Amygdala (tissue), 56 donors: ENCODE measurements at places on chromosomes 5 and 9.

GRCh38 chr9:3508521-3509291 lies 17.1 kb downstream of the RFX3 start:
- no peak for DNase-seq

GRCh38 chr5:43191740-43192557 lies at the start of gene NIM1K:
Gene NIM1K (plus strand): TSS chr5:43192225. CDS start chr5:43245776, 53,551 bp downstream.
- DNase-seq = peak; percentile 87

- DNase-seq = no peak
These were observed 101.7 kb downstream of the TMC1 start for GRCh38 chr9:72623156-72623555.

GRCh38 chr5:153629027-153629895 lies 138.8 kb downstream of the GRIA1 start:
- peak; percentile 20 for DNase-seq

DNA sequence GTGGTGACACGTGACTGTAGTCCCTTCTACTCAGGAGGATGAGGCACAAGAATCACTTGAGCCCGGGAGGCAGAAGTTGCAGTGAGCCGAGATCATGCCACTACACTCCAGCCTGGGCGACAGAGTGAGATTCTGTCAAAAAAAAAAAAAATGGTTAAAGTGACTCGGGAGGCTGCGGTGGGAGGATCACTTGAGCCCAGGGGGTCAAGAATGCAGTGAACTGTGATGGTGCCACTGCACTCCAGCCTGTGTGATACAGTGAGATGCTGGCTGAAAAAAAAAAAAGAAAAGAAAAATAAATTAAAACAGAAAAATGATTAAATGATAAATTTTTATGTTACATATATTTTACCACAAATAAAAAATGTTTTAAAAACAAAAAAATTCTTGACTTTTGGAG lies 51.9 kb downstream of the KLF4 start:
- no peak for DNase-seq

DNA sequence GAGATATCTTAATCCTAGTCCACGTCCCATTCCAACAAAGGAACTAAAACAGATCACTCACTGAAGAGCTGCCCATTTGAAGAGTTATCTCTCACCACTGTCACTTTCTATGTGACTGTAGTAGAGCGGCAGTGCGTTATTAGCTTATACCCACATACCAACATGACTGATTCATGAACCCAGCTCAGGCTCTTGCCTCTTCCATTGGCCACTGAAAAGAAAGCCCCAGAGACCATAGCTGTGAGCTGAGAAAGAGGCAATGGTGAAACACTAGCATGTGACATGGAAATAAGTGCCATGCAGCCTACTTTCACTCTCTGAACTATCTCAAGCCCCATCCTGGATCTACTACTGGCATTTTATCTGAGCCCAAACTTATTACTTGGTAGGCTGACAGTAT lies 151.7 kb upstream of the MOCS2 start:
- no peak for DNase-seq

DNA sequence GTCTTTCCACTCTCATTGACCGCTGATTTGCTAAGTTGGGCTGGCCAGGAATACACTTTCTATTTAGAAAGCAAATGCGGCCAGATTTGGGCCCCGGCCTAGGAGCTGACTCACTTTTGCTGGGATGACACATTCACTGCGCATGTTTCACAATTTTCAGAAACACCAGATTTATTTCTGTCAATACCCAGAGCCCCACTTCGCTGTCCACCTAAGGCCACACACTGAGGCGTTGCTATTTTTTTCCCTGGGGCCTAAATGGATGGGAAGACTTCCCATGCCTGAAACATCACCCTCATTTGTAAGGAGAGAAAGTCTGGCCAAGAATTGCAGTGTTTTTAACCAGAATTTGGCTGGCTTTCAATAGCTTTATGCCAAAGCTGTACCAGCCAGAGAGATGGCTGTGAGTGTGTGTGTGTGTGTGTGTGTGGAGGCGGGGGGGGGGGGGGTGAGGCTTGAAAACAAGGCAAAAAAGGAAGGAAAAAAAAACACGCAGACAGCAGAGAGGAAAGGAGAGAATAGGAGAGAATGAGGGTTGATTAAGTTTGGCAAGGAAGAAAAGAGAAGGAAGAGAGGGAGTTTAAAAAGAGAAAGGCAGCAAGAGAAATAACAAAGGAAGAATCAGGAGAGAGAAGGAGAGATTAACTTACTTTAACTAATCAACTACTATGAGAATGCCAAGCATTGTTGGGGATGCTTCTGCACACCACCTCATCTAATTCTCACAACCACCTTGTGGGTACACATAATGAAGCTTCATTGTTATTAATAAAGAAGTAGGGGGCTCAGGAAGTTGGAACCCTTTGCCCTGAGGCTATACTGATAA lies 261.4 kb upstream of the KLF4 start:
- DNase-seq = peak; percentile 72

GRCh38 chr9:77975806-77976205 lies 55.8 kb downstream of the GNAQ start:
- no peak for DNase-seq

GRCh38 chr9:125509476-125509875 lies 197.5 kb downstream of the MAPKAP1 start:
- DNase-seq = no peak

GRCh38 chr5:132265336-132266030 lies 8.0 kb downstream of the PDLIM4 start:
- DNase-seq = no peak

GRCh38 chr5:172008111-172008455 lies 1.6 kb upstream of the FBXW11 start:
- DNase-seq = no peak

DNA sequence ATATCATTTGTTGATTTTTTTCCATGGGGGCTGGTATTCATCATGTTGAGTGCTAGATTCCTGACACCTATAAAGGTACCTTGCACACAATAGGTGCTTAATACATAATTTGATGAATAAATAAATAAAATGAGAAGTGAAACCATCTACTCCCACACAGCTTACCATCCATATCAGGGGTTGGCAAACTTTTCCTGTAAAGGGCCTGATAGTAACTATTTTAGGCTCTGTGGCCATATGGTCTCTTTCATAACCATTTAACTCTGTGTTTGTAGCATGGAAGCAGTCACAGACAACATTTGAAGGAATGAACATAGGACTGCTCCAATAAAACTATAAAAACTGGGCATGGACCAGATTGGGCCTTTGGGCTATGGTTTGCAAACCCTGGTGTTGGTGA lies 100.3 kb downstream of the GCNT1 start:
- DNase-seq = no peak

DNA sequence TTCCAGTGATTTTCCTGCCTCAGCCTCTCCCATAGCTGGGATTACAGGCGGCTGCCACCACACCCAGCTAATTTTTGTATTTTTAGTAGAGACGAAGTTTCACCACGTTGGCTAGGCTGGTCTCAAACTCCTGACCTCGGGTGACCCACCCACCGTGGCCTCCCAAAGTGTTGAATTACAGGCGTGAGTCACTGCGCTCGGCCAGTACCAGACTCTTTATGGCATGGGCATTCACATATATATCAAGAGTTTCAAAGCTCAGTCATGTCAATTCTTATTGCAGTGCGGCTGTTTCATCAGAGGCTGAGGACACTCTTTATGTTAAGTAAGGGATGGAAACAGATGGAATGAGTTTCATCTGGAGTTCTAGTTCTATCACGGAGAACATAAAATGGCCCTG lies 315.2 kb upstream of the CDH6 start:
- no peak for DNase-seq

DNA sequence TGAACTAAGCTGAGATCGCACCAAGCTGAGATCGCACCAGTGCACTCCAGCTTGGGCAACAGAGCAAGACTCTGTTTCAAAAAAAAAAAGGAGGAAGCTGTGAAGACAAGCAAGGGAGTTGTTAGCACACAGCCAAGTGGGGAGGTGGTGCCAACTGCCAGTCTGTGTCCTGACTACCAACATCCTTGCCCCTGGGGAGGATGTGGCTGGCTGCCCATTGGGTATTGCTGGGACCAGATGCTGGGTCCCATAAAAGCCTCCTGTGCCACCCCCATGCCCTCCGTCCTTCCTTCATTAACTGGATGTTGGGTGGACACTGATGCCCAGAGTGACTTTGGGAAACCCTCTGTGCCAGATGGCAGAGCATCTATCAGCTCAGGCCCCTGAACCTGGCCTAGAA lies 157.1 kb upstream of the COL5A1 start:
- DNase-seq = peak; percentile 54

GRCh38 chr5:17802256-17802655 lies 168.0 kb downstream of the TAF11L14 start:
- DNase-seq = no peak

- no peak for DNase-seq
These were observed 87.6 kb downstream of the ADRB2 start for GRCh38 chr5:148913985-148914431.

DNA sequence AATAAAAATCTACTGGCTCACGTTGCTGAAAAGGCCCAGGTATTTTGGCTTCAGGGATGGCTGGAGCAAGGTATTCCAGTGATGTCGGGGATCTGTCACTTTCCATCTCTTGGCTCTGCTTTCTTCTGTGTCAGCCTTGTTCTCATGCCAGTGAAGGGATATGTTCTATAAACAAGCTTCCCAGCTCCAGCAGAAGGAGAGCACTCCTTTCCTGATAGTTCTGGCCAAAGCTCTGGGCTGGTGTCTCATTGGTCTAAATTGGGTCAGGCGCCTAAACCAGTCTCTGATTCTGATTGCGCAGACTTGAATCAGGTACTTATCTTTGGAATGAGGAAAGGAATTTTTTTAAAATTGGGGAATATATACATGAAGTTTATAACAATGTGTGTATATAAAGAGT lies 5.1 kb downstream of the SNX30 start:
- DNase-seq = no peak

- no peak for DNase-seq
These were observed 11.8 kb upstream of the IFNW1 start for GRCh38 chr9:21153336-21154017.

DNA sequence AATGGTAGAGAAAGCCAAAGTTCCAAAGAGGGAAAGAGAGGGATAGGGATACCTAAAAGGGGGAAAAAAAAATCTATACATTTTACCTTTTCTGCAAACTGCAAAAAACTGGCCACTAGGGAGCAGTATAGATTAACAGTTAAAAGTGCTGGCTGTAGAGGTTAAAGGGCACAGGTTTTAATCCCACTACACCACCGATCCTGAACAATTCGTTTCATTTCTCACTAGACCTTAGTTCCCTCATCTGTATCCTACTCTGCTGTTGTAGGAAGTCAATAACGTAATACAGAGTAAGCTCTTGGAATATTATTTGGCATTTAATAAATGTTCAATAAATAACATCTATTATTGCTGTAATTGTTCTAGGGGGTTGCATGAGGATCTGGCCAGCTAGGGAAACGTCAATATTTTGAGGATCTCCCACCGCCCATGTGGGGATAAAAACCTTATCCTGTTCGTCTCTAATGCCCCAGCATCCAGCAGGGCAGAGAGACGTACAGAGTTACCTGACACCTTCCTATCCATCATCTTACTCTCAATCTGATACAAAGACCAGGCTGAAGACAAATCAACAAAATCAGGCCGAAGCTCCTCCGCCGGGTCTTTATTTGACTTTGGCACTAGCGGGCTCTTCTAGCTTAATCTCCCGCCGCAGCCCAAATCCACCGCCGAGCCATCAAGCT lies 757 bp downstream of the CDC26 start:
- no peak for DNase-seq

DNA sequence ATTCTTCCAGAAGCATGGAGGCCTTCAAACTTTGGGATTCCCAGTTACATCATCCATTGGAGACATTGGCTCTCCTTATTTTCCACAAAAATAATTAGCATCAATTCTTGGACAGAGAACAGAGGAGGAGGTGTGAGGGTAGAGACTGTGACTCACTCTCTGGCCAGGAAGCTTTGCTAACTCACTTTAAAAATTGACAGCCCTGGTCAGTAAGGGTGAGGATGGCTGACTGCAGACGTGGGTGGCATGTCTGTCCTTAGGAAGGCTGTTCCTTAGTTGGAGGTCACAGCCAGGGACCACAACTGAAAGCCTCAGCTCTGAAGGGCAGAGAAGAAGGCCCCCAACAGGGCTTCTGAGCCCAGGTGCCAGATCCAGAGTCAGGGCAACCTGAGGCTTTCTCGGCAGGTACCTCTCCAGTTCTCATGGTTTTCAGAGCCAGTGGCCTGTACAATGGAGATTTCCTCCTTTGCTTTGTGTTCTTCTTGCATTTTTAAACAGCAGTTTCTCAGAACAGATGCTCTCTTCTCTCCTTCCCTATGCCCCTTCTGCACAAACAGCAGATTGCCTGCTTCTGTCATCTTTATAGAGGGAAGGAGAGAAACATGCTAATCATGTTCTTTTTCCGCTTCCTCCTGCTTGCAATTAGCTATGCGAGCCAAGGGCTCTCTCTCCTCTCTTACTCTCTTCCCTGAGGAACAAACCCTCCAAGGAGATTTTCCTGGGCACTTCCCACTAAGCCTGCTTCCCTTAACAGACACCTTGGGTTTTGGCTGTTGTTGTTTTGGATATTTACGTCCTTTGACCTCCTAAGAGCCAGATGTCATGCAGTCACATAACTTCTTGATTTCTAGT lies 92.5 kb upstream of the ZNF366 start:
- no peak for DNase-seq

- DNase-seq = no peak
These were observed 95.4 kb downstream of the CACNA1B start for GRCh38 chr9:137972988-137973470.

- no peak for DNase-seq
These were observed 2.9 kb downstream of the STK10 start for GRCh38 chr5:172185096-172185461.

GRCh38 chr5:116378777-116379121 lies 195.9 kb downstream of the SEMA6A start:
- no peak for DNase-seq

- no peak for DNase-seq
These were observed 35.4 kb upstream of the IL17B start for GRCh38 chr5:149414405-149415065.

DNA sequence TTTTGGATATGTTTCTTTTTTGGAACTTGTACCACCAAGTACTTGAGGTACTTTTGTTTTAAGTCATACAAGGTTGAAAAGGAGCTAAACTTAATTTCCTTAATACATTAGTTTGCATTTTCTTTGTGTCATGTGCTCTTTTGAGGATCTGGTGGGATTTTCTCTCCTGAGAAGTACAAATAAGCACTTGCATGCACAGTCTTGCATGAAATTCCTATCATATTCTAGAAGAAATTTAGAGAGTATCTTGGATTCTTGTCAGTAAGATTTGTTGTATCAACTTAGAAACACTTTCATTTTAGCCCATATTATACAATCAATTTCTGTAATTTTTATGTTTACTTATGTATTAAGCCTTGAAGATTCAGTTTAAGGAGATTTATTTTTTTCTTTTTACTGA lies 64.9 kb downstream of the CCNH start:
- no peak for DNase-seq

DNA sequence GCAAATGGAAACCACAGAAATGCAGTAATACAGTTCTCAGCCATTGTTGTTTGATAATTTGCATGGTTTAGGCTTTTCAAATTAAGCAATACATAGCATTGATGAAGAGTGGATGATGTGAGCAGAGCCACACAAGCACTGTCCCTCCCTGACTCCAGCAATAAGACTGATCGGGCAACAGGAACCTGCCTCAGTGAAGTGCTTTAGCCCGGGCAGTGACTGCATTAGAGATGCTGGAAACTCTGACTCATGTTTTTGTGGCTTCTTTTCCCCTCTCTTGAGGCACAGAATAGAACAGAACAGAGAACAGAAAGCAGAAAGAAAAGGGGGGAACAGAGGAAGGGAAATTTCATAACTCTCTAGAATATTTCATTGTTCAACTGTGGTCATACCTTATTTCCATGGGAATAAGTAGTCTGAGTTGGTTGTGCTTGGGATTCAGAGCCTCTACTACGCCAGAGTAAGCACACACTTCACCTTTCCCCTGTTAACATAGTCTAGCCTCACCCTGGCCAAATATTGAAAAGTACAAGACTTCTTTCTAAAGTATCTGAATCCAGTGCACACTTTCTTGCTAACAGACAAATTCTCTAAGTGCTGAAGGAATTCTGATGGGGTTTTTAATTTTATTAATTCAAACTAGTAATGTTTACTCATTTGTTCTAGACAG lies 164.8 kb upstream of the VCAN start:
- DNase-seq = no peak
